ENCODE measurements at places on chromosomes 7 and 10.

DNA sequence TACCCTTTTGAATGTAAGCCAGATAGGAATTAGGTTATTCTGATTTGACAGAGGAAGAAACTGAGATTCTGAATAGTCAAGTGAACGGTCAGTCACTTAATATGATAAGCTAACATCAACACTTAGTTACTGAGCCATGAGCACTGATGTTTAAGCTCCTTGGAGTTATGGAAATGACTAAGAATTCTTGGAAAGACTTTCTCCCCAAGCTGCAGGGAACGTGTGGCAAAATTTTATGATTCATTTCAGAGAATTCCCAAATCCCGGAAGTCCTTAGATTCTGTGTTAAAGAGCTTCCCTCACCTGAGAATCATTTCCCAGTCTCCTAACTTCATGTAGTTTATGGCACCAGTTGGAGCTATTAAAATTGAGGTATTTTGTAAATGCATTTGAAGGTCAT is 330.9 kb downstream of the XPNPEP1 start:
- DNase-seq, result no peak

DNA sequence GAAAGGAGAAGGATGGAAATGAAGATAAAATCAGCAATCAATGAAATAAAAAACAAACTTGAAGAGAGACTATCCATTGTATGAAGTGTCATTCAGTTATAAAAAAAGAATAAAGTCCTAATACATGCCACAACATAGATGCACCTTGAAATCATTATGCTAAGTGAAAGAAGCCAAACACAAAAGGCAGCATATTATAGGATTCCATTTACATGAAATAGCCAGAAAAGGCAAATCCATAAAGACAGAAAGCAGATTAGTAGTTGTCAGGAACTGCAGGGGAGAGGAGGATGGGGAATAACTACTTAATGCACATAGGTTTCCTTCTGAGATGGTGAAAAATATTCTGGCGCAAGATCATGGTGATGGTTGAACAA is 6.6 kb upstream of the PON1 start:
- DNase-seq, result no peak

- no peak for DNase-seq
Measured at GRCh38 chr7:68744036-68744435, 854.2 kb upstream of the AUTS2 start.

DNA sequence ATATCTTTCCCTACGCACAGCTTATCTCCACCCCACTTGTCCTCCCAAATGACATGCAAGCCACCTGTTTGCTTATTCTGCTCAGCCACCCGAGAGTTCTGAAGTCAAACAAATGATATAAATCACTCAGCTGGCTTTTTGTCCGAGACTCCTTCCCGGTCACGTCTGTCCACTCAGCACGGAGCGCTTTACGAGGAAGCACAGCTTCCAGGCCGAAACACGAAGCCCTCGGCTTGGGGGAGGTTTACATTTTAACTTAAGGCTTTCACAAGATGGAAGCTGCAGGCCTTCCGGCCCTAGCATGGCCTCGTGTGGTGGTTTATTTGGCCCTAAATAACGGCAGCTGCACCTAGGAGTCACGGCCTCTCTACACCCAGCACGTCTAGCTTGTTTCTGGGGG is 60.1 kb upstream of the GNA12 start:
- no peak for DNase-seq

DNA sequence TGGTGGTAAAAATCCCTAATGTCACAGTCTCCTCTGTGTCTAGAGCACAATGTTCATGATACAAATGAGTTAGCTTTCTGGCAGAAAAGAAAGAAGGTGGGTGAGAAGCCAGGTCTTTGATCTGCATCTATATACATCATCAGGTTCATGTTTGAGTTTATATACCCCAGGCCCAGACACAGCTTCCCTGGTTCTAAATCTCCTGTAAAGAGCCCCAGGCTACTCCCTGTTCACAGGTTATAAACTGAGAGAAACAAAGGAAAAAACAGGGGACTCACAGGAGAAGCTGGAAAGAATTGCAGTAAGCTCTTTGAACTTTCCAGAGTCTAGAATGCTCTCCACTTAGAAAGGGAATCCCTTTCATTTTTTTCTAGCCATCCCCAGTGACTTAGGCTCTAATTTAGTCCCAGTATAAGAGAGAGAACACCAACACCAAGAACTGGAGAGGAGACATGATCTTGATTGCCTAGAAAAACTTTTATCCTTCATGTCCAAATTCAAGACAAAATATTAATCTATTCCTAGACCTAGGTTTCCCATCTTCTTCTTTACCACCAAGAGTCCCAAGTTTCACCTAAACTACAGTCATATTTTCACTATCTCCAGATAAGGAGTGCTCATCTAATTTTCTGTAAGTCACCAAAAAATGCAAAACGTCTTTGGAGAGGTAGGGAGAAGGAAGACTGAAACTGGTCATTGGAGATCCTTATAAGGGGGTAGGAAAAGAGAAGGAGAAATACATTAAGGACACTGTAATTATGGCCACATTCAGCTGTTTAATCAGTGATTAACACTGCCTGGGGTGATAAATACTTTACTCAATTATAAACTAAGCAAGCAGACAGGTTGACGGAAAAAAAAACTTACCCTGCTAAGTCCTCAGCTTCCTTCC is 469 bp downstream of the MSS51 start:
- DNase-seq, result no peak

DNA sequence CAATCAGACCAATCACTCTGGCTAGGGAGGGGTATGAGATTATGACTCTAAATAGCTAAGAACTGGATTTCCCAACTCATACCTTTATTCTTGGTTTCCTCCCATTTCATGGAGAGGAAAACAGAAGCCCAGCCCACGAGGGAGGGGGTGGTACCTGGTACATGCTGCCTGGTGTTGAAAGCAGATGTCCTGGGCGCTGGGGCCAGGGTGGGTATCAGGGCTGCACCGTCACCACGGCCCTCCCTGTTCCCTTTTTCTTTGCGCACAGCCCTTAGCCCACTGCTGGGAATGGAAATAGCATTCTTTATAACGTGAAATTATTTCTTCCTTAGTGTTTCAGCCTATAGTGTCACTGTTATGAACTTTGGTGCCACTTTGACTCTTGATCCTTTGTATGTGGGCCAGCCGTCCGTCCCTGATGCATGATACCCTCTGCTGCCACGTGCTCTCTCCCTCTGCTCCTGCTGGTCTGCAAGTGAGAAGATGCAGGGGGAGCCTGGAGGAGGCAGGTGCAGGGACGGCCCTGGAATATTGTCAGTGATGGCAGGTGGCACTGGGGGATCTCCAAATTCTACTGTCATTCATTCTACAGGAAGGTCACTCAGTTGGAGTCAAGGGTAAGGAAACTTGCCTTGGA is 158.5 kb downstream of the CDH23 start:
- DNase-seq, result no peak

GRCh38 chr7:116798232-116798631 is 64.2 kb upstream of the CAPZA2 start:
- DNase-seq, result no peak

GRCh38 chr7:128309976-128310375 is 33.7 kb downstream of the RBM28 start:
- no peak for DNase-seq

- DNase-seq, result no peak
Measured at GRCh38 chr7:22630069-22630468, 96.9 kb upstream of the IL6 start.

- no peak for DNase-seq
Measured at GRCh38 chr10:20890491-20891337, 6.4 kb downstream of the NEBL start.

GRCh38 chr10:66780796-66781195 is 145.0 kb upstream of the LRRTM3 start:
- DNase-seq, result no peak

GRCh38 chr10:59870152-59870551 is 36.2 kb downstream of the CCDC6 start:
- no peak for DNase-seq

GRCh38 chr10:131832056-131832685 is 68.6 kb upstream of the PPP2R2D start:
- no peak for DNase-seq

DNA sequence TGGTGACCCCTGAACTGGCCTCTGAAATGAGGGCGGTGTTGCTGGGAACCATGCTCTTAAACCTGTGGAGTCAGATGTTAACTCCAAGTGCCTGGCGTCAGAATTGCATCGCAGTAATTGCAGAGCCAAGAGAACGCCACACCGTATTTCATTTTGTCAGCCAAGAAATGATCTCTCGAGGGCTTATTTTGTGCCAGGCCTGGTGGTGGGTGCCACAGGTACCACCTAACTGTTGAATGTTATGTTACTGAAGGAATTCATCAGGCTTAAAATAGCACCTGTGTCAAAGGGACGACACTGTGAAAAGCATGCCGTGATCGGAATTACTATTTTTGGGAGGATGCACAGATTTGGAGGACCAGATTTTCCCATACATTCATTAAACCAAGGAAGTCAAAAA is 51.9 kb upstream of the BAIAP2L1 start:
- DNase-seq, result no peak

DNA sequence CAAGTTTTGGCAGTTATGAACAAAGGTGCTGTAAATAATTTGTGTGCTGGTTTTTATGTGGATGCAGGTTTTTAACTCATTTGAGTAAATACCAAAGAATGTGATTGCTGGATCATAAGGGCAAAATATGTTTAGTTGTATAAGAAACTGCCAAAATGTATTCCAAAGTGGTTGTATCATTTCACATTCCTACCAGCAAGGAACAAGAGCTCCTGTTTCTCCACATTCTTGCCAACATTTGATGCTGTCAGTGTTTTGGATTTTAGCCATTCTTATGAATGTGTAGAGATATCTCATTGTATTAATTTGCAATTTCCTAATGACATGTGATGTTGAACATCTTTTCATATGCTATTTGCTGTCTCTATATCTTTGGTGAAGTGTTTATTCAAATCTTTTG is 207.3 kb upstream of the LRGUK start:
- no peak for DNase-seq

GRCh38 chr10:120493411-120494312 is 36.6 kb downstream of the PLPP4 start:
- no peak for DNase-seq

- DNase-seq, result no peak
Measured at GRCh38 chr7:29375641-29376562, 181.3 kb downstream of the CHN2 start.

DNA sequence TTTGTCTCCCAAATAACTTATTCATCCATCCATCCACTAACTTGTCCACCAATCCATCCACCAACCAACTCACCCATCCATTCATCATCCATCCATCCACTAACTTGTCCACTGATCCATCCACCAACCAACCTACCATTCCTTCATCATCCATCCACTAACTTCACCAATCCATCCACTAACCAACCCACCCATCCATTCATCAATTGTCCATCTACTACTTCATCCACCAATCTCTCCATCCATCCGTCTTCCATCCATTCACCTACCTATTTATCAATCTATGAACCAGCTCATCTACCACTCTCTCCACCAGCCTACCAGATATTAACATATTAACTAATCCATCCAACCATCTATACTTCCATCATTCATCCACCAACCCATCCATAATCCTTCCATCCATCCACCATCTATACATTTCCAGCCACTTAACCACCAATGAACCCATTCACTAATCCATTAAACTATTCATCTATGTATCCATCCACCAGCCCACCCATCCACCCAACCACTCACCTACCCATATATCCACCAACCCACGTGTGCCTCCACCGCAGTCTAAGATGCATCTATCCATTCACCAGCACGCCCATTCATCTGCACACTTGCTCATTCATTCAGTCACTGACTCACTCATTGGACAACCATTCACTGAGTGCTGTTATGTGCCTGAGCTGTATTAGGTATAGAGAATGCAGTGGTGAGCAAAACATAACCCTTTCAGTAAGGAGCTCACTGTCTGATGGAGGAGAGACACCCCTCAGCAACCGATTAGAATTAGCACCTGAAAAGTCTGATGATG is 19.8 kb upstream of the TBL2 start:
- no peak for DNase-seq

DNA sequence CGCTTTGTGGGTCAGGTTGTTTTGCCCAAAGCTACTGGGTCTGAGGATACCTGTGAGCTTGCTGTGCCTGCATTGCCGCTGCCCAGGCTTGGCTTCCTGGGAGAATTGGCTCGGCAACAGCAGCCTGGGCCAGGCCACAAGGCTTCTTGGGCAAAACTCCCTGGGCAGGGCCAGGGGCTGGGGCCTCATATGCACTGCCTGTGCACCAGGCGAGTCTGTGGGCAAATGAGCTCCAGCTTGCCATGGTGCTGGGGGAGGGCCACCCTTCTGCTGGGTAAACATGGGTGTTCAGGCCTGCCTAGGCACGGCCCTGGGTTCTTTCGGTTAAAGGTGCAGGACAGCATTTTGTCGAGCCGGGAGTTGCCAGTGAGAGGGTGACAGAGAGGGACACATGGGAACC is 19.4 kb downstream of the ZMIZ1 start:
- no peak for DNase-seq

- no peak for DNase-seq
Measured at GRCh38 chr7:37093257-37093656, 355.4 kb downstream of the ELMO1 start.

DNA sequence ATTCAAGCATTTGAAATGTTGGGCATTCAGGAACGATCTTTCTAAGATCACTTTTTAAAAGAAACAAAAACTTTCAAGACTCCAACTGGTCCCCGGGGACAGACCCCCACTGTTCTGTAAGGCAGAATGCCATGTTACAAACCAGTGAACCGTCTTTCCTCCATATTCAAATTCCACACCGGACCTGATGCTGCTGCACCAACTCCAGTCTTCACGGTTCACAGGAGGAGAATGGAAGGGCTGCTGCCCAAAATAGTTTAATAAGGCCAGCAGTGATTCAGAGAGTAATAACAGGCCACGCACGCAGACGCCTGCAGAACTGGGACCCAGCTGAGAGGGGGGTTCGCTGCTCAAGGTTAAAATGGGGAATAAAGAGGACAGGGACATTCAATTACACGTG is 47.2 kb downstream of the OSBPL3 start:
- DNase-seq, result no peak

DNA sequence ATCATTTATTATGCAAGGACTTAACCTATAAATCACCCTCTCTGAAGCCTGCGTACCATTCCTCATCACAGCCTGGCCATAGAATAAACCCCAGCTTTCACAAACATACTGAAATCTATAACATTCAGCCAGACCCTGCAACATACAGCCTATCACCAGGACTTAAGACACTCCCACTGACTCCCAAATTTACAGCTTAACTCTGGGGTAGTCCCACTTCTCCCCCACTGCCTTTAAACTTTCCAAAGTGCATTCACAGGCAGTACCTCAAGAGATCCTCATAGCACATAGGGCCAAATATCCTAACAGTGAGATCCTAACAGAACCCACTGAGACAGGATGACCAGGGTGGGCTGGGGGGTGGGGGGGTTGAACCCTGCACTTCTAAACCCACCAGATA is 3.5 kb downstream of the LDB1 start:
- DNase-seq, result no peak

DNA sequence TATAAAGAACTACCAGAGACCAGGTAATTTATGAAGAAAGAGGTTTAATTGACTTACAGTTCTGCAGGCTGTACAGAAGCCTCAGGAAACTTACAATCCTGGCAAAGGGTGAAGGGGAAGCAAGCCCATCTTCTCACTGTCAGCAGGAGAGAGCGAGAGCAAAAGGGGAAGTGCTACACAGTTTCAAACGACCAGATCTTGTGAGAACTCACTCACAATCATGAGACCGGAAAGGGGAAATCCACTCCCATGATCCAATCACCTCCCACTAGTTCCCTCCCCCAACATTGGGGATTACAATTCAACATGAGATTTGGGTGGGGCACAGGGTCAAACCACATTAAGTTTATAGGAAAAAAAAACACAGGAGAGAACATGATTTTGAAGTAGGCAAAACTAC is 222.1 kb upstream of the SHH start:
- DNase-seq, result no peak

GRCh38 chr10:61897671-61898434 is 3.6 kb upstream of the ARID5B start:
- no peak for DNase-seq

GRCh38 chr10:62374862-62375710 is 917 bp downstream of the ZNF365 start:
- no peak for DNase-seq

Measured in stimulated activated CD4-positive, alpha-beta T cell treated with anti-CD3 and anti-CD28 coated beads, Interleukin-1b, Interleukin-23, amount 100 ng/mL, for 1 hour (primary cell).